ENCODE measurements at places on chromosomes 5 and 9.

DNA sequence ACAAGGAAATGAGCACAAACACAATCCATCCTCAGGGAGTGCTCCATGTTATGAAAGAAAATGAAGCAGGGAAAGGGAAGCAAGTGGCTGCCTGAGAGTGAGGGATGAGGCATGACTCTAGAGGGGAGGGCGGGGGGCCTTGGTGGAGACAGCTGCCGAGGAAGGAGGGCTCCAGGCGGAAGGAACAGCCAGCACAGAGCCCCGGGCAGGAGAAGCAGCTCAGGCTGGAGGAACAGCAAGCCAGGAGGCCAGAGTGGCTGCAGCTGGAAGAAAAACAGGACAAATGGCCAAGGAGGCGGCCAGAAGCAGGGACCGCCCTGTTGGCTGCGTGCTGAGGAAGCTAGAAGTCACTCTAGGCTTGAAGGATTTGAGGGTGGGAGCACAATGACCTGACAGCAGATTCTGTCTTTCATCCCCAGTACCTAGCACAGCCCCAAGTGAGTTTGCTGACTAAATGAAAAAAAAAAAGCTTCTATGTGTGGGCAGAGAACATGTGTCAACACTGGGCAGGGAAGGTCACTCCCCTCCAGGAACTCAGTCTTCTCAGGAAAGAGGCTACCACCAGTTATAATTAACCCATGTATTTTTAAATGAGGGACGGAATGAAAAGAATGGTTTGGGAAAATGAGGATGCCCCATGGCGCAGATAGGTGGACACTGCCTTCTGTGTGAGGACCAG is 142.8 kb downstream of the DCP2 start:
- no peak for DNase-seq

GRCh38 chr5:94459915-94460314 is 158.5 kb downstream of the KIAA0825 start:
- no peak for DNase-seq

DNA sequence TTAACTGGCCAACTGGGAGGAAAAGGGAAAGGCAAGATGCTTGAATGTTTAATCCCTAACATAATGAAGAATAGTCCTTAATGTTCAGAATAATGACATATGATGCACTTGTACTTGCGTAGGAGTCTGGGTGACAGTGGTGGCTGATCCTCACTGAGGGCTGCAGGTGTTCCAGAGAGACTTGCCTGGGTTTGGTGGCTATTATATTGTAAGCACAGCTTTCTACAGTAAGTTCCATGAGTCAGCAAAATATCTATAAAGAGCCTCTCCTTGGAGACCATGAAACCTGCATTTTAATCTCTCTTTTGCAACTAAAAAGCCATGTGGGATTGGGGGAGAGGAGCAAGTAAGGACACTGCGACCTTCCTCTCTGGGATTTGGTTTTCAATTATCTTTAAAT is 1.9 kb upstream of the NPR2 start:
- no peak for DNase-seq

DNA sequence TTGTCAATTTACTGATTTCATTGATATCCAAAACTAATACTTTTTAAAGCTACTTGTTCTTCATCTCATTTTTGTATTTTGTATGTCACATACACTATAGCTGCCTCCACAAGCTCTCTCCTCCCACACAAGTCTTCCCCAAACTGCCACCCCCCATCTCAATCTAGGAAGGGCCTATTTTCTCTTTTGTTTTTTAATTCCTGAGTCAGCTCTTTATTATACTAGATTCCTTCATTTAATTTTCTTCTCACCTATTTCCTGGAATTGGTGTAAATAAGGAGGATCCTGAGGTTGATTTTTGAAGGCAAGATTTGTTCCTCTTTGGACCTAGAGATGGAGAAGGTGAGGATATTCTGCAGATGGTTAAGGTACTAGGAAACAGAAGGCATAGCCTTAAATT is 277.4 kb downstream of the GABRB2 start:
- no peak for DNase-seq

DNA sequence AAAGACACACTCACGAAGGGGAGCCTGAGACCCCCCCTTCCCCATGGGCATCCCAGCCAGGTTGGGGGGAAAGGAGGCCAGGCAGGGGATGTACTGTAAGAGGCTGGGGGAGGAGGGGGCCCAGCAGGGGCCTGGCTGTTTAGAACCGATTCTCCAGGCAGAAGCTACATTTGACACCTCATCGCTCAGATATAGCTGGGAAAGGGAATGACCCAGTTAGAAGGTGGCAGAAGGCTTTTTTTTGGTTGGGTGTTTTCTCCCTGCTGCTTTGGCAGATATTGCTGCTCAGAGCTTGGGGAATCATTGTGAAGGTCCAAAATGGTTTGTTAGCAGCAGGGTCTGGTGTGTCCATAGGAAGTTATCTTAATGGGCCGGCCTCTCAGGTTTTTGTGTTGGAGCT is 6.0 kb downstream of the CDX1 start:
- no peak for DNase-seq

GRCh38 chr9:105975886-105976645 is 281.7 kb downstream of the TMEM38B start:
- peak; percentile 34 for DNase-seq

GRCh38 chr5:113170707-113171106 is 194.1 kb downstream of the DCP2 start:
- no peak for DNase-seq

DNA sequence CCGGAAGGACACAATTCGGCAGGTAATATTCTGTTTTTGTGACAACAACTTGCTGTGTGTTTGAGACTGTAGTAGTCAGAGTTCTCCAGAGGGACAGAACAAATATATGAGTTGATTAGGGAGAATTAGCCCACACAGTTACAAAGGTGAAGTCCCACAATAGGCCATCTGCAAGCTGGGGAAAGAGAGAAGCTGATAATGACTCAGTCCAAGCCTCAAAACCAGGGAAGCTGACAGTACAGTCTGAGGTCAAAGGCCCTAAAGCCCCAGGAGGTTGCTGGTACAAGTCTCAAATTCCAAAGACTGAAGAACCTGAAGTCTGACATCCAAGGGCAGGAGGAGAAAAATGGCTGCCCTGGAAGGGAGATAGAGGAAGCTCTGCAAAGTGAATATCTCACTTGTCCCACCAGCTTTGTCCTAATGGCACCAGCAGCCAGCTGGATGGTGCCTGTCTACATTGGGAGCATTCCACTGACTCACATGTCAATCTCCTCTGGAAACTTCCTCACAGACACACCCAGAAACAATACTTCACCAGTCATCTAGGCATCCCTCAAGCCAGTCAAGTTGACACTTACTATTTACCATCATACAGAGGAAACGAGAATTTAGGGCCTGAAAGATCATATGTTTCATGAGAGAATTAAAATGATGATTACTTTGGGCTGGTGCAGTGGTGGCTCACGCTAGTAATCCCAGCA is 36.3 kb upstream of the CTXN3 start:
- DNase-seq = no peak

DNA sequence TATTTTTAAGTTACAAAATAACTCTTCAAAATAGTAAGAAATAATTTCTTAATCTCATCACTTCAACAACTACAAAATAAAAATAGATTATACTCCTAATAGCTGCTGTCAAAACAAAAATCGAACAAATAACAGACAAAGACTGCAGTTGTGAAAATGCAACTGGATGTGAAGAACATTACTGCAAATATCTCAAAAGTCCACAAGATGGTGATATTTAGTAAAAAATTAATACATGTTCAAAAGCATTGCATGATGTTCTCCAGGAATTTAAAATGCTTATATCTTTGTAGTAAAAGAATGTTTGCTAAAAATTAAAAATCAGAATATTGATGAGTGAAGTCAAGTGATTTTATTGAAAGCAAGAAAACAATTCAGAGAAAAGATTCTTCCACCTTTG is 66.2 kb downstream of the MPDZ start:
- DNase-seq = peak; percentile 32

- no peak for DNase-seq
These were observed 127.5 kb downstream of the RFK start for GRCh38 chr9:76266649-76267283.
